Cortex of kidney (tissue), 1 donor: ENCODE measurements at places on chromosomes 5 and 9.

DNA sequence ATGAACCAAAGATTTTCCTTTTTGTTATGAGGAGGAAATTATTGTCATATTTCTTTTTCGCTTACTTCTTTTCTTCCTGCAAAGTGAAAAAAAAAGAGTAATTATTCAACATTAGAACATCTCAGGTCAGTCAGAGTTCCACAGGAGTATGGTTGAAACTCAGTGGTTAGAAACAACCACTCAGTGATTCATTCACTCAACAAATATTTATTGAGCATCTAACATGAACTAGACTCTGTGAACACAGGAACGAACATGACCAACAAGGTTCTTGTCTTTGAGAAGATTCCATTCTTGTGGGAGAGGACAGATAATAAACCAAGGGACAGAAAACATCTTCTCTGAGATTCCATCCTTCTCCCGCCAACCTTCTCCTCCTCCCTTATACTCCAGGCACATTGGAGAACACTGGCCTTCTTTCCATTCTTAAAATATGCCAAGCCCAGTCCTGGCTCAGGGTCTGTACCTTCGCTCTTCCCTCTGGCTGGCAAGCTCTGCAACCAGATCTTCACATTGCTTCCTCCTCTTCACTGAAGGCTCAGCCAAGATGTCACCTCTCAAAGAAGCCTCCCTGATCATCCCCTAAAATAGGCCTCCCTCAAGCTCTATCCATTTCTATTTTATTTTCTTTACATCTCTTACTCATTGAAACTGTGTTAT is 6.8 kb upstream of the GRAMD2B start:
- no peak for DNase-seq

GRCh38 chr5:98179791-98180755 is 593.4 kb upstream of the RGMB start:
- no peak for DNase-seq

GRCh38 chr9:135827866-135828580 is 79.3 kb downstream of the CAMSAP1 start:
- DNase-seq, result no peak

DNA sequence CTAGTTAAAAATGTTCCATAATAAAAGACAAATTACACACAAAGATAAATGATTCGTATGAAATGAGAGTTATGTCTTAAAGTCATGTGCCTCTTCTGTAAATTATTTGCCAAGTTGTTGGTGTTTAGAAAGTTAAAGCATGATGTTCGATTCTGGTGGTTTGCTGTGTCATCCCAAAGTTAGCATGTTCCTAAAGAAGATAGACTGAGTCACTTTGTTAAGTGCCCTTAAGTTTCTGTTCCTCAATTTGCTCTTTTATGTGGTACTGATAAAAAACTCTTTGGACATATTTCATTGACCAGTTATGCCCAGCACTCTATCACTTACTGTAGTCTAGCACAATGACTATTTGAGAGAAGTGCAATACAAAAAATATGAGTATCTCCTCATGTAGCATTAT is 366.9 kb upstream of the ZNF608 start:
- DNase-seq, result no peak

DNA sequence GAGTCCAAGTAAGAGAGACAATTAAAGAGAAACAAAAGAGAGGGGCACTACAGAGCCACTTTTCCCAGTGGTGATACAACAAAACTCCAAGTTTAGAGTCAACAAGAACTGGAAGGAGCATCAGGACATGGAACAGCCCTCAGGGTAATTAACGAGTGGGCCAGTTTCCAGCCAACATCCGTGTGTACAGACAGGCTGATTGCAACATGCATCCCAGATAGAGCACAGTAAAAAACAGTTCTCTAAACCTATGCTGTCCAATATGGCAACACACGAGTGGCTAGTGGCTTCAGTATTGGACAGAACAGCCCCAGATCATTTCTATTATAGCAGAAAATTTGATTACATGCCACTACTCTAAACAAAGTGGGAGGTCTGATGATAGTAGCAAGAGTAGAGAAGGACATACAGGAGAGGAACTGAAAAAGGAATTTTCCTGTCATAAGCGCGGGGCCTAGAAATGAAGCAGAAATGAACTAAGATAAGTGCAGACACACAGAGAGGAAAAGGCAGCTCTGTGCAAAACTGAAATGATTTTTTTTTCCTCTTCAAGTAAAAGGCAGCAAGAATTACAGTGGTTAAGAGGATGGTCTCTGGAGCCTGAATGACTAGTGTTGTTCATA is 175.6 kb upstream of the CCNG1 start:
- DNase-seq, result no peak

DNA sequence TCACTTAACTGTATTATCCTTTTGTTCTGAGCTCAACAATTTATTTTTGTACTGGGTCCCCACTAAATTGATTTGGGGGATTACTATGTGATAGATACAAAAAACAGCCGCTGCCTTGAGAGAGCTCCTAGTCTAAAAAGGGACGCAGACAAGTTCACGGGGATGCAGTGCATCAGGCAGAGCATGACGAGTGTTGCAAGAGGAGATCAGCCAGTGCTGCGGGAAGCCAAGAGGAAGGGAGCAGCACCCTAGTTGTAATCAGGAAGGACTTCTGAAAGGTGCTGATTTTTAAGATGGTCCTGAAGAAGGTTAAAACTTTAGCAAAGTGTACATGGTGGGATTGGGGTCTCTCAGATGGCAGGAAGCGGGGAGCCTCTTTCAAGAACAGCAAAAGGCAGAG is 15.8 kb downstream of the GALNT10 start:
- no peak for DNase-seq

- no peak for DNase-seq
Measured at GRCh38 chr9:135857371-135857786, 50.0 kb downstream of the CAMSAP1 start.

GRCh38 chr5:124678468-124678867 is 68.0 kb downstream of the ZNF608 start:
- no peak for DNase-seq

GRCh38 chr9:134922066-134922931 is 4.6 kb upstream of the FCN1 start:
- DNase-seq, result no peak

- DNase-seq, result no peak
Measured at GRCh38 chr5:93249651-93250289, 331.2 kb downstream of the NR2F1-AS1 start.

DNA sequence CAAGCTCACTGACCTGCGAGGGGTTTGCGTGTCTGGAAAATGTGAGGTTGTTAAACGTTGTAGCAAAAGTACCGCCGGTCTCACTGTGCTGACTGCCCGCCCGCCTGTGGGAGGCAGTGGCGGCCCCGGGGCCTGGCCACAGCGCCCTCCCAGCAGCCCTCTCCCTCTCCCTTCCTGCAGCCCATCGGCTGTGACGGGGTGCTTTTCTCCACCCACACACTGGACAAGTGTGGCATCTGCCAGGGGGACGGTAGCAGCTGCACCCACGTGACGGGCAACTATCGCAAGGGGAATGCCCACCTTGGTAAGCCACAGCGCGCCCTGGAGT is 6.2 kb downstream of the ADAMTSL2 start:
- no peak for DNase-seq

DNA sequence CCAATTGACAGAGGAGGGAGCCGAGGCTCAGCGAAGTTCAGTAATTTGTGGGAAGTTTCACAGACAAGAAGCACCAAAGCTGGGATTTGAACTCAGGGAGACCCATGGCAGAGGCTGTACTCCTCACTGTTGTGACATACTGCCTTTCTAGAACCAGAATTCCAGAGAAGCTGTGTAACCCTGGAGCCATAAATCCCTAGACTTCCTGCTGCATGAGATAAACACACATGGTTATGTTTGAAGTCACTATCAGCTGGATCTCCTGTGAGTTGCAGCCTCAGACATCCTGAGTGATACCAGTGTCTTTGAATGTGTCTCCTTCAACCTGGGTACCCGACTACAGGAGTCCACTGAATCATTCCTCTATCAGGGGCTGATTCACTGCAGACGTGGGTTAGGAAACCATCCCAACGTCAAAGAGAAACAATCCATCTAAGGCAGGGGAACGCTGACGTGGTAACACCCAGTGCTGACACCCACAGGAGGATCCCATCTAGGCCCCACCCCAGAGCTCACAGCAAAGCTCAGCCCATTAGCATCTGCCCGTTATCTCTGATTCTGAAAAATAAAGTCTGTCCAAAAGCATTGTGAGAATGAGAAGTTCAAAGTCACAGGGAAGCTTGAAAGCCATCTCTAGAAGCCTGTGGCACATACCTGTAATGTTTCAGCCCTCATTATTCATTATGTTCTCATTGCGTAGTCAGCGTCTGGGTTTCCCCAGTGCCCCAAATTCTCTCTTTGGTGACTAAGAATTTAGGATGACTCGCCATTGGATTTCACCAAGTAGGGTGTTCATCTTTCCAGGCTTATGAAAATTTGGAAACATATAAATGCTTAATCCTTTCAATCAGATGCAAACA is 36.3 kb upstream of the BASP1 start:
- no peak for DNase-seq

GRCh38 chr9:107080130-107080529 is 202.9 kb upstream of the RAD23B start:
- no peak for DNase-seq

GRCh38 chr9:3900673-3901318 is 375.0 kb upstream of the RFX3 start:
- no peak for DNase-seq

DNA sequence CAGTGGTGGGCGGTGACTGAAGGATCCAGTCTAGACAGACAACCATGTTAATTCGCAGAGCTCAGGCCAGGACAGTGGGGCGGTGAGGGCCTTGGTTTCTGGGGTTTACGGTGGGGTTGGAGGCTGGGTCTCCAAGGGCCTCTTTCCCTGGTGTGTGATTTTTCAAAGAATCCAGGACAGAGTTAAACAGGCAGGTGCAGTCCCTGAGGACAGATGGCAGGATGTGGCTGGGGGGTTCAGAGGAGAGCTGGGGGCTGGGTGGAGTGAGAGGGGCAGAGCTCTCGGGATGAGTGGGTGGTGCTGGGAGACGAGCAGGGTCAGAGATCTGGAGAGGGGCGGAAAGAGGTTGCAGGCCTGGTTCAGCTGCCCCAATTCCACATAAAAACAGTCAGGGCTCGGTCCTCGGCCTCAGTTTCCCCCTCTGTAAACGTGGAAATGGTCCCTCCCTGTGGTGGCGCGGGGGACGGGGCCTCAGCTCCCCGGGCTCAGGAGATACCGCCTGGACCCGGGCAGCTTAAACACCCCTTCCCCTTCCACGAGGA is 145.9 kb downstream of the GAPVD1 start:
- DNase-seq, result no peak

DNA sequence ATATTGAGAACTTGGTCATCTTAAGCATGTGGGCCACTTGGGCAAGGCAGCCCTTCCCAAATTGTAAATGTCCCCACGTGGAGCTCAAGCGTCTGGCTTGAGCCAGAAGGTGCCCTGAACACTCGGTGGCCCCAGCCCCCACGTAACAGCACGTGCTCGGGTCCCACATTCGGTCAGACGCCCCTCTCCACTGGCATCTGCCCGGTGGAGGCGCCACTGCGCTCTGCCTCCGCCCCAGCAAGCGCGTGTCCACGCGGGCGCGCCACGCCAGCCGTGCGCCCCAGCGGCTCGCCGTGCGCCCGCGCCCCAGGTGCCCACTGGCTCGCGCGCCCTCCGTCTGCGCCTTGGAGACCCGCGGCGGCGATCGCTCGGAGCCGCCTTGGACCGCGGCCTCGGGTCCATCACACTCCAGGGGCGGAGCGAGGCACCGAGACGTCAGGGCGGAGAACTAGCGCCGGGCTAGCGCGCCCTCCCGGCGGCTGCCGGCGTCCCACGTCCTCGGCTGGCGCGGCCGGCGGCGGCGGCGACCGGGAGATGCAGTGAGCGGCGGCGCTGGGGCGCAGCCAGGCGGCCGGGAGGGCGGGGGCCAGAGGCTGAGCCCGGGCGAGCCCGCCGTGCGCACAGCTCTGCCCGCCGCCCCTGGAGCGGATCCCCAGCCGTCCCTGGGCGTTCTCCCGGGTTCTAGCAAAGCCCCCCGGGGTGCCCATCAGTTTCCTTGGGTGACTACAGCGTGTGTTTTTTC is at the start of gene PALM2AKAP2:
TSS of gene PALM2AKAP2 (plus strand) at position 488 of the 742 bp plus-strand sequence. CDS start 291 bp downstream, outside the sequence.
- no peak for DNase-seq

DNA sequence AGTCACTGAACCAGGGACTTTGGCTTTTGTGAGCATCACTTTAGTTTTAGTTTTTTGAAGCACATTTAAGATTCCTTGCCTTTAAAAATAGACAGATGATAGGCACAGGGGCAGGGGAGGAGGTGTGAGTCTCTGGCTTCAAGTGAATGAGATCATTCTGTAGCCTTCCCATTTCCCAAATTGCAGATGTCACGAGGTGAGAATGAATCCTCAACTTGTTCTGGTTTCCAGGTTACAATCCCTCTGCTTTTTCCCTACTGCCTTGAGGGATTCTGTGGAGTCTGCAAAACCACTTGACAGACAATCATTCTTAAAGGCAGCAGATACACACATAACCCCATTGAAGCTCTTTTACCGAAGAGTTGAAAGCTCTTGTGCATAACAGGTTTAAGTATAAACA is 332.4 kb downstream of the DMAC1 start:
- no peak for DNase-seq

DNA sequence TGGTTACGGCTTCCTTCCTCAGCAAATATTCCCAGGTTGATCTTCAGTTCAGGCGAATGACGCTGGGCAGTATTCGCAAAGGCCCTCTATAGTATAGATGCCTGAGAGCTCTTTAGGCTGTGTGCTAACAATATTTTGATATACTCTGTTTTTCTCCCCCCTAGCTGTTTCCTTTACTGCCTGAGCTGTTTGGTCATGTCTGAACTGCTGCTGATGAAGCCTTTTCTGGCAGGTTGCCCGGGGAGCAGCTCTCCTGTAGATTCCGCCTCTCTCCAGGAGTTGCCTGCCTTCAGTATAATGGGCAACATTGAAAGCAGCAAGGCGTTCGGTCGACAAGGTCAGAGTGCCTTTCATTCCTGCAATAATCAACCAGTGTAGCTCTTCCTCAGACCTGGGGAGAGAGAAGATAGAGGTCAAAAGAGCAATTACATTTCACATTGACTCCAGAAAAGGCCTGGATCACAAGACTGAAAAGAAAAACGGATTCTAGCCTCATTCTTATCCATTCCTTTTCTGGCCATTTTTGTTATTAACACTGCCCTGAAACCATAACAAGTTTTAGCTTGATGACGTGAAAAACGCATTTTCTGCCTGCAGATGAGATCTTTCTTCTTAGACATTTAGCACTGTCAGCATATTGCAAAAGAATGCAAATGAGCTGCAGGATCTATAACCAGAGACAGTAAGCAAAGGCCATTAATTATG is 60.1 kb upstream of the ZNF608 start:
- no peak for DNase-seq

DNA sequence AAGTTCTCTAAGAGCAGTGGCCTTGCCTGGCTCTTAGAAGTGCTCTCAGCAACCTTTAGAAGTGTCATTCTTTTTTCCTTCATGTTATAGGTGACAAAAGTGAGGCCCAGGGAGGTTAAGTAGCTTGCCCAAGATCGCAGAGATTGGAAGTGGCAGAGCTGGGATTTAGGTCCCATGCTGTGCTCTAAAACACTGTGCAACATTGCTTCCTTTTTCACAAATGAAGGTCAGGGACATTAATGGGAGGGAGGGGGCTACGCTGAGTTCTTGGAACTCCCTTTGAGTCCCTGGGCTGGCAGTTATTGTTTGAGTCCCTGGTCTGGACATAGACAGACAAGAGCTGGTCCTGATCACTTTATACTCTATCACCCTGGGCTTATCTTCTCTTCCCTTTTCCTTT is 45.3 kb downstream of the PAM start:
- no peak for DNase-seq

- no peak for DNase-seq
Measured at GRCh38 chr9:75071530-75072122, 16.3 kb downstream of the NMRK1 start.
